PC-9 (cell line): ENCODE measurements at places on chromosomes 7 and 10. TPM values are rescaled to one million over a fixed set of nuclear protein-coding genes. Genes with fewer than 3 reads are reported as not detected.

DNA sequence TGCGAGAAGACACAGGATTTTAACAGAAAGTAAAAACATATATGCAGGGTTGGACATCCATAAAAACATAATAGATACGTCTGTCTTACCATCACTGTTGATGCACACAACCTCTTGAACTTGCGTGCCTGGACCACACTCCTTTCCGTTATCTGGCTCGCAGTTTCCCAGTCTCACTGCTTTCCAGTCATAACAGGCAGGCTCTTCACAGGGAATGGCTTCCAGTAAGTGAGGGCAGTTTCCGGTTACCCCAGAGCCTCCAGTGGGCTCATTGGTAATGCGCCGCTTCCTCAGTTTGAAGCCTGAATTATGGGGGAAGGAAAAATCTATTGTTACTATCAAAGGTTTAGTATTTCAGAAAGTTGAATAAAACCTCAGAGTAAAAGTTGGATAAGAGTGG is 290.7 kb downstream of the THSD7A start:
- H3K27ac ChIP-seq, result no peak overlapping the region
- H3K27me3 ChIP-seq, result no peaks in the 10 kb centered on the region
- H3K36me3 ChIP-seq, result no peaks in the 10 kb centered on the region
- H3K4me3 ChIP-seq, result no peak overlapping the region

The IGFBP1 gene
- total RNA-seq, result 0.33 and 0.92 TPM in 2 replicates

The C10orf53 gene
- total RNA-seq, result not detected in 2 replicates

DNA sequence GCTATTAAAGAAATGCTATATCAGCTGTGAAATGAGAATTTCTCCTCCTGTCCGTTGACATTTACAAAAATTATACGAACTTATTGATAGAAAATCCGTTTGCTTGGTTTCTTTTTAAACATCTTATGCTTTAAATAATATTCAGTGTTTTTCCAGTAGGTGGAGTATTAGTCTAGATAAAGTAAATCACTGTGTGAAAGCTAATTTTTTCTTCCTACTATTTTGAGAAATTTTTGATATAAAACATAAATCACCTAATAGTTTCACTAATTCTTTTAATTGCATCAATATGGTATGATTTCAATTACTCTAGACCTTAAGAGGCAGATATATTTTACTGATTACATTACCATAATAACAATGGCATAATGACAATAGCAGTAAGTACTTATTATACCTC is 335.2 kb upstream of the C7orf33 start:
- H3K36me3 ChIP-seq, result no peaks in the 10 kb centered on the region
- H3K4me1 ChIP-seq, result no peaks in the 10 kb centered on the region
- no peak for DNase-seq
- no peak overlapping the region for H3K4me3 ChIP-seq

GRCh38 chr10:102191956-102192355 is 34.1 kb upstream of the ELOVL3 start:
- H3K4me3 ChIP-seq, result no peak overlapping the region
- no peak for DNase-seq
- no peaks in the 10 kb centered on the region for H3K4me1 ChIP-seq
- H3K27me3 ChIP-seq, result no peaks in the 10 kb centered on the region
- no peak overlapping the region for H3K27ac ChIP-seq
